ENCODE measurements at places on chromosomes 1 and 21. TPM values are rescaled to one million over a fixed set of nuclear protein-coding genes. Genes with fewer than 3 reads are reported as not detected.

DNA sequence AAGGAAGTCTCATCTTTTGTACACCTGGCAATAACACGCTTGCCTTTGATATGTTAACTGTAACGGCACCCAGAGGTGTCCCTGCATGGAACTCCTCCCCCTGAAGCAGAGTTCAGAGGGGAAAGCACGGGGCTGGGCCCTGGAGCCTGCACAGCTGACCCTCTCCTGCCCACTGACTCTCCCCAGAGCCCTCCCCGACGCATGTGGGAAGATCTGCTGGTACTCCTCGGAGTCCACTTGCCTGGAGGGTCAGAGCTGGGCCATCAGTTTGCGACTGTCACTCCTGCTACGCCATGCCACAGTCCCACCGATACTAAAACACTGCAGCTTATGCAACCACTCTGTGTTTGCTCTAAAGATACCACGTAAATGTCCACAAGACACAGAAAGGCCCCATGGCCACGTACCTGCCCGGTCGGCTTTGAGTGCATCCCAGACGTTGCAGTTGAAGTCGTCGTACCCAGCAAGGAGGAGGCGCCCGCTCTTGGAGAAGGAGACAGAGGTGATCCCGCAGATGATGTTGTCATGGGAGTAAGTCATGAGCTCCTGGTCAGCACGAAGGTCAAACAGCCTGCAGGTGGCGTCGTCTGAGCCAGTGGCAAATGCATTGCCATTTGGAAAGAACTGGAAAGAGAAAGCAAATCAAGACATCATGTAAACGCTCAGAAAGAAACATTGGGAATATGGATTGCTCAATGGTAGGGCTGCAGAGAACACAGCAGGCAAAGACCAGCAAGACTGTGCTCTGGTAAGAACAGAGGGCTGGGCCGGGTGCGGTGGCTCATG, 10.6 kb upstream of the NADK start:
- H3K4me3 ChIP-seq, result no peak overlapping the region
- H3K27ac ChIP-seq, result no peak overlapping the region
- H3K4me1 ChIP-seq, result no peaks in the 10 kb centered on the region
- peaks cover 33% of the 10 kb centered on the region for H3K36me3 ChIP-seq
- H3K27me3 ChIP-seq, result no peaks in the 10 kb centered on the region

DNA sequence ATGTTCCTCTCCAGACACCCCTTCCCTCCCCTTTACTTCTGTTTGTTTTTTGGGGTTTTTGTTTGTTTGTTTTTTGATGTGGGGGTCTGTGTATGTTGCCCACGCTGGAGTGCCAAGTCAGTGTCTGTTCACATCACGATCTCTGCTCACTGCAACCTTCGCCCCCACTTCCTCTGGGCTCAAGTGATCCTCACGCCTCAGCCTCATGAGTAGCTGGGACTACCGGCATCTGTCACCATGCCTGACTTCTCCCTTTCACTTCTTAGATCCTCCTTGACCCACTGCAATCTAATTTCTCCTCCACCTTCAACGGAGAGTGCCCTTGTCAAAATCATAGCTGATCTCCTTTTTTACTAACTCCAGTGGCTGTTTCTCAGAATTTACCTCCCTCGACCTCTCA, 100.7 kb upstream of the KIF26B start:
- H3K4me3 ChIP-seq, result no peak overlapping the region
- no peak for DNase-seq
- no peaks in the 10 kb centered on the region for H3K36me3 ChIP-seq
- no peaks in the 10 kb centered on the region for H3K27me3 ChIP-seq
- no peak overlapping the region for H3K27ac ChIP-seq

The FCRL2 gene
- not detected for total RNA-seq

The PLA2G2F gene
- total RNA-seq, result not detected

GRCh38 chr1:109790735-109791494, 27.2 kb upstream of the EPS8L3 start:
- DNase-seq, result peak; percentile 61
- H3K27me3 ChIP-seq, result no peaks in the 10 kb centered on the region
- no peaks in the 10 kb centered on the region for H3K36me3 ChIP-seq

GRCh38 chr1:180170546-180171151, 16.0 kb downstream of the QSOX1 start:
- no peak for DNase-seq
- no peaks in the 10 kb centered on the region for H3K27me3 ChIP-seq
- H3K36me3 ChIP-seq, result no peaks in the 10 kb centered on the region
- H3K4me1 ChIP-seq, result peaks cover 12% of the 10 kb centered on the region

DNA sequence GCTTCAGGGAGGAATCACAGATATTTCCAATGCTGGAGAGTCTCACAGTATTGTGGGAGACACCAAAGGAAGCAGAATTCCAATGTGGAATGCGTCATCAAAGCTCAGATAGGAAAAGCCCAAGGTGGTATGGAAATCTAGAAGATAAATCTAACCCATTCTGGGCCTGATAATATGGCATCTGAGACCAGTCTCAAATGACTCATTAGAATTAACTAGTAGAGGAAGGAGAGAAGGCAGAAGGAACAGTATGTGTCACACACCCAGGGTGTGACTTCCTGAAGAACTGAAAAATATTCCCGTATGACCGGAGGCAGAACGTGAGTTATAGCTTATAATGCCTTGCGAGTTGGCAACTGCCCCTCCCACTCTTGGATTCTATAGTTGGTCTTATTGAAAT, 499.2 kb downstream of the PLPP3 start:
- no peaks in the 10 kb centered on the region for H3K4me1 ChIP-seq
- no peak overlapping the region for H3K4me3 ChIP-seq
- H3K27me3 ChIP-seq, result no peaks in the 10 kb centered on the region
- no peak for DNase-seq
- H3K36me3 ChIP-seq, result no peaks in the 10 kb centered on the region

The LIPI gene
- not detected for total RNA-seq

- H3K27me3 ChIP-seq, result peaks cover 3% of the 10 kb centered on the region
- no peak overlapping the region for H3K27ac ChIP-seq
- no peaks in the 10 kb centered on the region for H3K4me1 ChIP-seq
- no peak for DNase-seq
- no peaks in the 10 kb centered on the region for H3K36me3 ChIP-seq
- H3K4me3 ChIP-seq, result no peak overlapping the region
These were observed 7.2 kb upstream of the RNU1-1 start for GRCh38 chr1:16521288-16521583.

DNA sequence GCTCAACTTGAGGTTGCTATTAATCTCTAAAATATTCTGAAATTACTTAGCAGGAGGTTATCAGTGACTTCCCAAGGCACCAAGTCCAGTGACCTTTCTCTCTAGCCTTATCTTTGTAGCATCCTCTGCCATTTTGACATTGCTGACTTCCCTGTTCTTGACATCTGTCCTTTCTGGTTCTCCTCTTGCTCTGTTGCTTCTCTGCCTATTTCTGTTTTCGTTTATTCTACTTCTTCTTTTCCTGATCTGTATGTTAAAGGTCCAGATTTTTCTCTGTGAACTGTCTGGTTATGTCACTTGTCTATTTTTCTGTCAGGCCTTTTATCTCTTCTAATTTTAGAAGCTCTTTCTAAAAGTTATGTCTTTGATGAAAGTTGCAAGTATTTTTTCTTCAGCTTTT, 178.8 kb downstream of the VPS13D start:
- no peak overlapping the region for H3K4me3 ChIP-seq
- peaks cover 39% of the 10 kb centered on the region for H3K4me1 ChIP-seq
- peaks cover 8% of the 10 kb centered on the region for H3K36me3 ChIP-seq
- H3K27me3 ChIP-seq, result no peaks in the 10 kb centered on the region
- H3K27ac ChIP-seq, result no peak overlapping the region
- no peak for DNase-seq

The SMIM1 gene
- 5.4 TPM for total RNA-seq

- no peak overlapping the region for H3K4me3 ChIP-seq
- H3K36me3 ChIP-seq, result no peaks in the 10 kb centered on the region
- DNase-seq, result no peak
- H3K27me3 ChIP-seq, result no peaks in the 10 kb centered on the region
These were observed 210.2 kb upstream of the DMRTA2 start for GRCh38 chr1:50633465-50633864.

DNA sequence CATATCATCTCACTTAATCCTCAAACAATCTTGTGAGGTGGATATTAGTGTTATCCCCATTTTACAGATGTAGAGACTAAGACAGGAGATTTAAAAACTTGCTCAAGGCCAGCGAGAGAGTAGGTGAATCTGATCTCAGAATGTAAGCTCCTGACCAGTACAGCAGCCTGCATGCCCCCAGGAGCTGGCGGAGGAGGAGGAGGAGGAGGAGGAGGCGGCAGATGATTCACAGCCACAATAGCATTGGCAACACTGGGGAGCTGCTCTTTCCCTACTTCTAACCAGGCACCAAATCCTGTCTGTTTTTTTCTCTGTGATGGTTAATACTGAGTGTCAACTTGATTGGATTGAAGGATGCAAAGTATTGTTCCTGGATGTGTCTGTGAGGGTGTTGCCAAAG, 243.2 kb downstream of the ATG4C start:
- no peaks in the 10 kb centered on the region for H3K27me3 ChIP-seq
- DNase-seq, result no peak
- no peaks in the 10 kb centered on the region for H3K36me3 ChIP-seq
- no peak overlapping the region for H3K27ac ChIP-seq

DNA sequence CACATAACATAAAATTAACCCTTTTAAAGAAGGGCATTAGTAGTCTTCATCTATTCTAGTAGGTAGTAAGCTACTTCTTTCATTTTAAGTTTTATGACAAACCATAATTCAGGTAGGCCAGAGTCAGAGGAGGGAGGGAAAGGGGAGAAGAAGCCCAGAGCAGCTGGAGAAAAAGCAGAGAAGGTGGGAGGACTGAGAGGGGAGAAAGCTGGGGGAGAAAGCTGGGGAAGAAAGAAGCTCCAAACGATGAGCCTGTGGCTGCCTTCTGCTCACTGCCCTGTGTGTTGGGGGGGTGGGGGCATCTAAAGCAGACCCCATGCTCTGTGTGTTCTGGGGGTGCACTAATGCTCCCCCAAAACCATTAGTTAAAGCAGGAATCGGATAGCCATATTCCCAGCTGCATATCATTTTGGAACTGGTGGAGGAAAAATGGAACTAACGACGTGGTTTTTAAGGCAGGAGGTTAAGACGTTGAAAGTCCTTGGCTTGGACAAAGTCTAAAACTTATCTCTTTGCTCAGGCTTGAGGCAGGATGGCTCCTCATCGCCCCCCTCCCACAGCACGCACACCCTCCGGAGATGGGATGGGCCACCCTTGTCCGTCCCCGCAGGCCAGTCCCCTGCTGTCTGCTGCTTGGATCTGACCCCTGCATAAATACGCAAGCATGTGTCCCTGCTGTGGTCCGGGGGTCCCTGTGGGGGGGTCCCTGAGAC, 184.2 kb downstream of the DYRK1A start:
- DNase-seq, result no peak
- no peak overlapping the region for H3K27ac ChIP-seq
- no peaks in the 10 kb centered on the region for H3K36me3 ChIP-seq
- no peaks in the 10 kb centered on the region for H3K4me1 ChIP-seq
- H3K27me3 ChIP-seq, result no peaks in the 10 kb centered on the region
- H3K4me3 ChIP-seq, result no peak overlapping the region

- no peak for DNase-seq
- no peaks in the 10 kb centered on the region for H3K36me3 ChIP-seq
- no peaks in the 10 kb centered on the region for H3K4me1 ChIP-seq
- no peak overlapping the region for H3K27ac ChIP-seq
- no peaks in the 10 kb centered on the region for H3K27me3 ChIP-seq
- H3K4me3 ChIP-seq, result peak overlapping the region; percentile 57
These were observed 1.1 kb downstream of the COL18A1 start for GRCh38 chr21:45405819-45406762.

The S100A3 gene
- not detected for total RNA-seq

The LCA5L gene
- 2.2 TPM for total RNA-seq

- H3K4me1 ChIP-seq, result peaks cover 13% of the 10 kb centered on the region
- H3K27me3 ChIP-seq, result no peaks in the 10 kb centered on the region
- H3K36me3 ChIP-seq, result no peaks in the 10 kb centered on the region
- no peak for DNase-seq
These were observed 8.8 kb downstream of the FCRLB start for GRCh38 chr1:161730050-161730564.

GRCh38 chr1:37028981-37029617, 5.2 kb downstream of the GRIK3 start:
- no peak overlapping the region for H3K27ac ChIP-seq
- H3K36me3 ChIP-seq, result no peaks in the 10 kb centered on the region
- no peak overlapping the region for H3K4me3 ChIP-seq
- H3K27me3 ChIP-seq, result peaks cover 18% of the 10 kb centered on the region
- DNase-seq, result no peak

DNA sequence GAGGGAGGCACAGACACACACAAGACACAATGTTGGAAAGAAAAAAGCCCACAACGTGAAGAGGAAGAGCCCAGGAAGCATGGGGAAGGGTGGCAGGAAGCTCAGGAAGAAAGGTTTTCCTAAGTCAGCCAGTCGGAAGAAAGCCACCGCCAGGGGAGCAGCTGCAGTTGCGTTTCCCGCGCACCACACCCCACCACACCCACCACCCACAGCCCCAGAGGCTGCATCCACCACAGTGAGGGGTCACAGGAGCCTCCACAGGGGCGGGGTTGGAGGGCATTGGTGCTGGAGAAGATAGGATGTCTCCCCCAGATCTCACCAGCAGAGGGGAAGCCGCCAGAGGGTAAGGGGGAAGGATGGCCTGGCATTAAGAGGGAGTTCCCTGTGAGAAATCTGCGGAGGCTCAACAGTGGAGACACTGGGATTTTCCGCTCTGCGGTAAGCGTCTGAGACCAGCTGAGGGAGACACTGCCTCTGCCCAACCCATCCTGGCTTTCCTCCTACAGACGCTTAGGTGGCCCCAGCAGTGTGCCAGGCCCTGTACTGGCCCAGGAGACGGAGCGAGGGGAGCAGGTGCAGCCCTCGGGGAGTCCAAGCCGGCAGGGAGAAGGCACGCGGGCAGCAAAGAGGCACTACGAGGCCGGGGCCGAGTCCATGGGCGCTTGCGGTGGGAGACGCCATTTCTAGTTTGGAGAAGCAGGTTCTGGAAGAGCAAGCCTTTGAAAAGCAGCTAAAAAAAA, 19.8 kb downstream of the PGLYRP3 start:
- H3K4me3 ChIP-seq, result no peak overlapping the region
- H3K27me3 ChIP-seq, result no peaks in the 10 kb centered on the region
- no peaks in the 10 kb centered on the region for H3K4me1 ChIP-seq
- H3K36me3 ChIP-seq, result no peaks in the 10 kb centered on the region

DNA sequence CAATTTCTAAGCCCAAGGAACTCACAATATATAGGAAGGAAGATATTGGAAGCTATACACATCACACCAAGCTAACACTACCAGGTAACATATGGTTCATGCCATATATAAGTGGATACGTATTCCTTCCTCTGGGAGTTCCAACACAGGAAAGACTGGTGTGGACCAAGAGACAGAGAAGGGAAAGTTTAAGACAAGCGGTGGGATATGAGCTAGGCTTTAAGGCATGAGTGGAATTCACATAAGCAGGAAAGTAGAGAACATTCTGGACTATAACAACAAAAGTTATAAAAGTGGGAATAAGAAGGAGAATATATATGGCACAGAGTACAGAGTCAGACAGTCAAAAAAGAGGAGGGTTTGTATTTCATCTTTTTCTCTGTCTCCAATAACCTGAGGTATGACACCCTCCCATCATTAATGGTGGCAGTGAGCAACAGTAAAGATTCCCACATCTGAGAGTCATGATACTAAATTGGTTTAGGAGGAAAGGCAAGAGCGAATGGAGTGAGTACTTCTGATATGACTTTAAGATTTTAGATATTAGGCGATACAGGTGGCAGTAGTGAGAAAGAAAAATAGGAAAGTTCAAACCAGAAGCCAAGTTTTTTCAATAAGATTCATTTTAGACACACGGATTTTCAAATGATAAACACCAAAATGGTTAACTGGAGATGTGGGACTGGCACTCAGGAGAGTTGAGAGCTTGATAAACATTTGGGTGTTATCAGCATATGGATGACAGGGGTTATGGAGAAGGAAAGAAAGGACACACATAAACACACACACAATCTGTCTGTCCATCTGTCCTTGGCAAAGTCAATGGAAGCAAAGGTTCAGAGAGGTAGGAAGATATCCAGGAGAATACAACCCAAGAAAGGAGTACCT, 87.4 kb upstream of the TTC39A start:
- H3K4me3 ChIP-seq, result no peak overlapping the region
- H3K36me3 ChIP-seq, result no peaks in the 10 kb centered on the region
- H3K27ac ChIP-seq, result no peak overlapping the region
- no peak for DNase-seq
